ENCODE measurements at places on chromosomes 7 and 10.

GRCh38 chr10:116899626-116900025 is 50.3 kb downstream of the ENO4 start:
- no peak for DNase-seq

GRCh38 chr7:87538052-87538451 is 62.6 kb upstream of the ABCB4 start:
- no peak for DNase-seq

DNA sequence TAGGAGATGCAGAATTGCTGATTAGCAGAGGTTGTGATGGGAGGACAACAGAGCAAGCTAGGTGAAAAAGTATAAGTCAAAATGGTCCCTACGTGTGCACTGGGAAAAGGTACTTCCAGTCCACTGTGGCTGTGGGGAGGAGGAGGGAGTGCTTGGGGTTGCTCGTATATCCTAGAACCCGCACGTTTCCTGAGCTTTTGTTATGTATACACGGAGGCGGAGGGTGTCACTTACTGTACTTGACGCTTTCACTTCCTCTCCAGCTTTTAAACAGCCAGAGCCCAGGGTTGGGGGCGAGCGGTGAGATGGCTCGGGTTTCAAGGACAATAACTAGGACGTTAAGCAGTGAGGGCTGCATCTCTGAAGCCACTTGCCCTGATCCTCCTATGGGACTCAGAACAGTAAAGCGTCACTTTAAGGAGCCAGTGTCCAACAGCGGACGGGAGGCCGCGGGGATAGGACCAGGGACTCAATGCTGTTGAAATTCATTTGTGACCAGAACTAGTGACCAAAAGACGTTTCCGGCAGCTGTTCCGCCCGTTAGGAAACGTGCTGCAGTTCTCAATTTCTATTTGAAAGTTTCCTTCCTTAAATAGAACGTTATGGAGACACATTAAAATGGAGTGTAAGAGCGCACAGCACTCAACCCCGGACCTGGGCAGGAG is 985 bp upstream of the ETV1 start:
- no peak for DNase-seq

DNA sequence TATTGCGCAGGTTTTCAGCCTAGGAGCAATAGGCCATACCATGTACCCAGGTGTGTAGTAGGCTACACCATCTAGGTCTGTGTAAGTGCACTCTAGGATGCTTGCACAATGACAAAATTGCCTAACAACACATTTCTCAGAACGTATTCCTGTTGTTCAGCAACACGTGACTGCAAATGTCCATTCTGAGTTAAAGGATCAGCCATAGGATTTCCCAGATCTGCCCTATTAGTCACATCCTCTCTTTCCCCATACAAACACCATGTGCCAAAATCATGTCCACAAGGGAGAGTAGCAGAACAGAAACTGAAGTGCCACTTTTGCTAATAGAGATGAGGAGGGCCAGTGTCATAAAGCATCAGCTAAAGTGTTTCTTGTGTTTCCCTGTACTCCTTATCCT is 42.6 kb upstream of the AMPH start:
- DNase-seq, result no peak

- DNase-seq, result no peak
Observed at GRCh38 chr7:115864082-115864481, 166.5 kb downstream of the TFEC start.

DNA sequence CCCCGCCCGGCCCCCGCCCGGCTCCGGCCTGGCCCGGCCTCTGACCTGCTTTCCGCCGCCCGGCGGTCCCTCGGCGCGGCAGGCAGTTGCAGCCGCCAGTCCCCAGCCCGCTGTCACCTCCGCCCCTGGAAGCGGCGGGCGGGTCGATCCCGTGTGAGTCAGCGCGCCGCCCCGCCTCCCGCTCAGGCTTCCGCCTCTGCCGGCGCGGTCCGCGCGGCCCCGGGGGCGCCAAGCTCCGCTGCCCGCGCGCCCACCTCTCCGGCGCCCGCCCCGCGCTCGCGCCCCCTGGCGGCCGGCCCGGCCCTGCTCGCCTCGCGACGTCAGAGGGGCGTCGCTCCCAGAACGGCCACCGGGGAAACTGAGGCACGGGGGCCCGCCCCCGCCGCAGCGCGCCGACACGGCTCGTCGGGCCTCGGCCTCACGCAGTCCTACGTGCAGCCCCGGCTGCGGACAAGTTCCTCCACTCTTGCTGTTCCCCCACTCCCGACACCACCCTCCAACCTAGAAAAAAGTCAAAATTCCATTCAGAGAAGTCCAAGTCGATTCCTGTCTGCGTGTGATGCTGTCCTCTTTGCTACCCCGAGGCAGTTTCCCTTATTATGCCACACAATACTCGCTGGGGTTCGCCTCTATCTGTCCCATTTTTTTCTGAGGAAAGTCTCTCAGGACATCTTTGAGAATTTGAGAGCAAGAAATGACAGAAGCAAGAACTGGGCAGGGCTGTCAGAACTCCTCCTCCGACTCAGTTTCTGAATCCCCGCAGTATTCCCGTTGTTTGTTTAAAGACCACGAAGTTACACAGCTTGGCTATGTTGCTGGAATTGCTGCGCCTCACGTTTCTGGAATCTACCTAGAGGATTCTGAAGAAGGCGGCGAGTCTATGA is at the start of gene DNMBP:
Gene DNMBP, minus strand, starts transcription at position 155 of the 884 bp plus-strand sequence. CDS start 37,823 bp downstream, outside the sequence.
- DNase-seq, result peak; percentile 68

DNA sequence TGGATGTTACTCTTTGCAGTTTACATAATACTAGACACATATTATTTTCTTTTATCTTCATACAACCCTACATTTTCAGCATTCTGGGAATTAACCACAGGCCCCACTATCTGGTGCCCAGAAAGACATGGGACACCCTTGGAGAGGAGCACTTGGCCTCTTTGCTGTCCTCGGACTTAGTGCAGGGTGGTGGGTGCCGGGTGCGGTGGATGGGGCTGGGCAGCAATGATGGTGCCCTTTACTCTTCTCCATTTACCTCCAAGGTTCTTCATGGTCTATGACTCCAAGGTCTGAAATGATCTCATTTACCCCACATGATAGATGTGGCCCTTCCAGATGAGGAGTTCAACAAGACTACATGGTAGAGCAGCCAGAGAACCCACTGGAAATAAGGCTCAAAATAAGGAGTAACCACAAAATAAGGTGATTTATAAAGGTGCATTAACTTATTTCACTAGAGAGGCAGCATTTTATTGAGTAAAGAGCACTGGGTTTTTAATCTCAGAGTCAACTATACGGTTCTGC is 56.2 kb upstream of the IGFBP3 start:
- DNase-seq, result no peak

DNA sequence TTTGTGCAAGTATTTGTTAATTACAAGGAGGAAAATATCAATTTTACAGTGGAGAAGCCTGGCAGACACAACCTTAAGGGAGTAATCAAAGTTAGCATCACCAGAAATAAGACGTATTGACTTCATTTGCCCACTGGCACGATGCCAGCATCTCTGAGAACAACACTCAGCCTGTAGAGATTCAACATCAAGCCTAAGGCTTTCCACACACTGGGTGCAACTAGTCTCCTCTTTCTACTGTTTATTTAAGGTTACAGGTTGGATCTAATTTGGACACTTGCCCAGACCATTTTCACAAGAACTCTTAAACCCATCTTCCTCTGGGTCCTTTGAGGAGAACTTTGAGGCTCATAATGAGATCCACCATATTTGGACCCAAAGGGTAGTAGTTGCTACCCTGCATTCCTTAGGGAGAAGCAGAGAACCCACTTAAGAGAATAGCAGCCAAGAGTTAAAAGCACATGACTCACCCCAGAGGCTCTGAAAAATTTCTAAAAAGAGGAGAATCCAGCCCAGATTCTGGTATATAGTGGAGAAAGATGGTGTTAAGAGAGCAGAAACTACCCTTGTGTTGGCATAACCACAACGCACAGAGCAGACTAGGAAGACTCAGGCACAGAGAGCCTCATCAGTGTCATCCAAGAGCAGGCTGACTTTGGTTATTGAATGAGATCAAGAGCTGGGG is 97.3 kb downstream of the CCDC71L start:
- DNase-seq, result no peak

Measured in stimulated activated CD4-positive, alpha-beta T cell treated with anti-CD3 and anti-CD28 coated beads, TNF-alpha, amount 100 ng/mL, for 4 hours (primary cell).